ENCODE measurements at places on chromosomes 11 and 22.

DNA sequence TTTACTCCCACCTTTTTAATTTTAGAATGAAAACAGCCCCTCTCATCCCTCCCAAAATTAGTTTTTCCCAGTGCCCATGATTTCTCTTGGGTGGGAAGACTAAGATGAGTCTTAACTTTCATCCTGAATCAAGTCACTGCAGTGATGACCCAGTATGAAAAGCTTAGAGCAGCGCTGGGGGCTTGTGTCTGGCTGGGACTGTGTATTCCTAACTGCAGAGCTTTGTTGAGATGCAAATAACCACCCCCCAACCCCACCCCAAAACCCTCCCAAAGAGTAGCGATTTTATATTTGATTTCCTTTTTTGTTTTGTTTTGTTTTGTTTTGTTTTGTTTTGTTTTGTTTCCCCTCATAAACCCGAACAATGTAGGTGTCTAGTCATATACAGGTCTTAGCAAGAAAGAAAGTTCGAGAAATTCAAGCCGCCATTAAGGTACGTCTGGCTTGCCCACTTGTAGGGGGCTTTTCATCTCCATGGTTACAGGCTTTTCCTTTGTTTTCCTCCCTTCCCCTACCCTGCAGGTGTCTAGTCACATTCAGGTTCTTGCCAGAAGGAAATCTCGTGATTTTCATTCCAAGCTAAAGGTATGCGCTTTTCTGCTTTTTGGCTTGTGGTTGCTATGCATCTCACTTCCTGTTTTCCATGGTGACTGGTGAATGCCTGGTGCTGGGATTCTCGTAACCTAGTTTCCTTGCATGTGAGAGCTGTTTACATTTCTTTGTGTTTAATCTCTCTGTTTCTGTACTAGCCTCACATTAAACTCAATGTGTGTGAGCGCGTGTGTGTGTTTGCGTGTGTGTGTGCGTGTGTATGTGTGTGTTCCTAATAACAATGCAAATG, 144.6 kb upstream of the RASSF10 start:
- DNase-seq = no peak

DNA sequence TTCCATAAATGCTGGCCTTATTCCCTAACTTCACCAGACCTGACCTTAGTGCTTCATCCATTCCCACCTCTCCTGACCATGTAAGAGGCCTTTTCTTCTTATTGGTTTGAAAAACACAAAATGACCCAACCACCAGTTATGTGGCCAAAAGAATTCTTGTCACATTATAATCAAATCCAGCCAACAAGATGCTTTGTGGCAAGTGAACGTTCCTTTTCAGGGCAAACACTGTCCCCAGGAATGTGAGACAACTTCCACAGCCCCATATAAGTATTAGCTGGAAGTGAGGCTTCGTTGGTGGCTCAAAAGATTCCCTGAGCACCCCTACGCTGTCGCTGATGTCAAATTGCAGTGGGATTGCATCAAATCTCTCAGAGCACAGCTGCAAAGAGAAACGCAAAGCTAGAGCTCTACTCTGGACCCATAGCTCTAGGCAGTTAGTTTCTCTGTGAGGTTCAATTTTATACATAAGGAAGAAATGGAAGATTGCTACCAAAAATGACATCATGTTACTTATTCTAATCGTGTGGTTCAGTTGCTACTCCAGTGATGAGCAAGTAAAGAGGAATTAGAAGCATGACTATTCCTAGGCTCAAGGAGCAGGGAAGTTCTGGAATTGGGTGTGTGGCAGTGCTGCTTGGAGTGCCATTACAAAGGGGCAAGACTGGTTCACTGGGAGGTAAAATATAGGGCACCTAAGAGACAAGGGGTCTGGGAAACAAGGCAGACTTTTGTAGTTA, 26.1 kb downstream of the GLYATL1 start:
- DNase-seq = no peak

GRCh38 chr11:35307221-35307621, 112.1 kb downstream of the SLC1A2 start:
- DNase-seq = no peak

DNA sequence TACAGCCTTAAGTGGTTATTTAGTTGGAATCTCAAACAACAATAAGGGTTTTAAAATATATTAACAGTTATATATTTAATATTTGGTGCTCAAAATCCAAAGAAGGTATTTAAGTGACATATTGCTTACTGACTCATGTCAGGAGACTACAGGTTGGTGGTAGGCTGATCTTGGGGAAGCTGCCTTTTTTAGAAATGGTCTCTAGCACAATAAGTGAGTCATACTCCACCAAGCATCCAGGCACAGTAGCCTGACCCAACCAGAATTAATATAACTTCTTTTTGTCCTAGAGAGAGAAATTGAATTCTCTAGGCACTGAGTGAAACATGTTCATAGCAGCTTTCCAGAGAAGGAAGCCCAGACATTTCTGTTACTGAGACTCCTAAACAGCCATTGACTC, 868.5 kb upstream of the TENM4 start:
- no peak for DNase-seq

DNA sequence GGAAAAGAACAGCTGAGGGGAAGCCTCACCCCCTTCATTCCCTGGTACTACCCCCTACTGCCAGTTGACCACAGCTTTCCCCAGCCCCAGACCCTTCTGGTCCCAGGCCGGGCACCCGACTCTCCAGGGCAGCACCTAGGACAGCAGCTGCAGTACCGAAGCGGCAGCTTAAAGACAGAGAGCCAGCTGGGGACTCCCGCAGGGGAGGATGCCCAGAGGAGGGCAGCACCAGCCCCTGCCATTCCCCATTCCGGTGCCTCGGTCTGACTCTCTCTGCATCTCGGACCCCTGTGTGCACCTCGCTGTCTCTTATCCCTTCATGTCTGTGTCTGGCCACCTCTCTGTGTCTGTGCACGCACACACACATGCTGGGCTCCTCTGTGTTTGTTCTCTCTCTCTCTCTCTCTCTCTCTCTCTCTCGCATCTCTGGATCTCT, 9.4 kb downstream of the IGSF9B start:
- peak; percentile 51 for DNase-seq

DNA sequence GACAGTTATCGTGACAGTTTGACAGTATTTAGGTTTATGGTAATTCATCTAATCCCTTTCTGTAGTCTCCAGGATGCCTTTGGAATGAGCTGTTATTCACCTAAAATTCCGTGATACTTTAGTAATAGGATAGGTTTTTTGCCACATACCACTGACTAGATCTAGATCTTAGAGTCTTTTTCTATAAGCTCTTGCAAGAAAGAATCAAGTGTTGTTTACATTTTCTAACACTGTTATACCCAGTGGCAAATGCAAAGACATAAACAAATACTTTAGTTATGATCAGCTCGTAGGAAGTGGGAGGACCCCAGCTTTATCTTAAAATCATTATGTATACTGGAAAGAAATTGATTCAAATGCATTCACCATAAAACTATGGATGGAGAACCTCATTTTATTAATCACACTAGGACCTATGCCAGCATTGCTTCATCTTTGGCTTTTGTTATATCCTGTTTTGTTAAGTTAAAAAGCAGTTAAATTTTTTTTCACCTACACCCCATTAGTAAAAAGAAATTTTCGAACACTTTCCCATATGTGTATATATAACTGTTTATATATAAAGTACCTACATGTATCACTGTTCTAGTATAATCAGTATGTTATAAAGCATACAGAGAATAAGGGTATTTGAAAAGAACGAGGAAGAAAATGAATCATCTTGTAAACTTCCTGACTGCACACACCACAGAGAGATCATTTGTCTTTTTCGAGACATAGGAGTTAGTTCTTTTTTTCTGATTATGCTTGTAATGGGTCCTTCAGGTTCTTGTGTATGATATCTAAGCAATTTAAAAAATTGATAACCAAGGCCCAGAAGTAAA, 60.9 kb downstream of the PDHX start:
- no peak for DNase-seq

DNA sequence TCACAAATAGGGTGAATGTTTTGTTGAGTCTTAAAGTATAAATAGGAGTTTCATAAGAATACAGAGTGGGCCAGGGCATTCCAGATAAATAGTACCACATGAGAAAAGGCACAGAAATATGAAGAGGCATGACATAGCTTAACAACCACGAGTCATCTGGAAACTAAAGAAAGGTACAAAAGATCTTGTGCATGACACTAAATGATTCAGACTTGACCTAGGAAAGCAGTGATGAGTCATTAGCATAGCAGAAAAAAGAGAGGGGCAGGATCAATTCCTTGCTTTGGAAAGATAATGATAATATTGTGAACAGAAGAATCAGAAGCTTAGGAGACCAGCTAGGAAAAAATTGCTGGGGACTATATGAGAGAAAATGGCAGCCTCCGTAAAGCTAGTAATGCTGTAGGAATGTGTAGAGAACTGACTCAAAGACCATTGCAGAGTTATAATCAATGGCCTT, 47.6 kb upstream of the FIBIN start:
- DNase-seq = no peak

- no peak for DNase-seq
Measured at GRCh38 chr11:46391186-46391577, 394 bp downstream of the CHRM4 start.

GRCh38 chr11:10930972-10931760, 73.3 kb upstream of the ZBED5 start:
- peak; percentile 46 for DNase-seq

Measured in activated CD4-positive, alpha-beta T cell treated with anti-CD3 and anti-CD28 coated beads, Interleukin-2, amount 50 U/mL, for 4 hours (primary cell).